ENCODE measurements at places on chromosomes 1 and 21. TPM values are rescaled to one million over a fixed set of nuclear protein-coding genes. Genes with fewer than 3 reads are reported as not detected.

Gene POMGNT1
- 78.6 TPM for total RNA-seq

Gene EFNA3
- 5.1 TPM for total RNA-seq

Gene DYNLT5
- total RNA-seq = not detected

Gene VHLL
- not detected for total RNA-seq

Gene NUP133
- total RNA-seq = 51.4 TPM

Gene FAM151A
- 1.3 TPM for total RNA-seq

Gene OR2T2
- total RNA-seq = not detected
